ENCODE measurements at places on chromosomes 1 and 21.

DNA sequence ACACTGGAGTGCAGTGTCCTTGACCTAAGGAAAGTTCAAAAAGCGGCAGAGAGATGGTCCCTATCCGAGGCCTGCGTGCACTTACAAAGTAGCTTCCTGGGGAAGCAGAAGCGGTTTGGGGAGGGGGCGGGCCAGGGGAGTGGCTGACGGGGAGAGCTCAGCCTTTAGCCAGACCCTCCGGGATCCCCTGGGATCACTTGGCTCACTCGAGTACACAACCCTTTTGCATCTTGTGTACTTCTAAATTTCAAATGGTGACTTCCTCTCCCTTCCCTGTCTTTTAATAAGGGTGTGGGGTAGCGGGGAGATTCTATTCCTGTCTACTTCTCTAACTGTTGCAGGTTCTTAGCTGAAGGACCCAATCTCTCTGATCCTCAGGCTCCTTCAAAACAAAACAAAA lies 18.1 kb upstream of the SNX27 start:
- no peak for DNase-seq

GRCh38 chr1:3697810-3698209 lies 45.5 kb downstream of the TP73 start:
- DNase-seq = no peak

DNA sequence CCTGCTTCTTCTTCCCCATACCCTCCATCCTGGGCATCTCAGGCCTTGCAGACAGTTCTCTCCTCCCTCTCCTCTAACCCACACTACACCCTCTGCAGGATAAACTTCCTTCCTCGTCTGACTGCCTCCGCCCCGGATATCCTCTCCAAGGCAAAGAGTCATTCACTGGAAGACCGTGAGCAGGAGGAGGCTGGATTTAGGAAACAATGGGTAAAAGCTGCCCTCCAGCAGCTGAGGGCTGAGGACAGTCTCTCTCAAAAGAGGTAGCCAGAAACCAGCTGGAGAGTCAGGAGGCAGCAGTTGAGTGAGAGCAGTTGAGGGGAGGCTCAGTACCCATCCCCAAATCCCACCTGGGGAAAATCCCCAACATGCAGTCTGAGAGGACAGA lies 1.4 kb downstream of the CSRP1 start:
- peak; percentile 46 for DNase-seq

DNA sequence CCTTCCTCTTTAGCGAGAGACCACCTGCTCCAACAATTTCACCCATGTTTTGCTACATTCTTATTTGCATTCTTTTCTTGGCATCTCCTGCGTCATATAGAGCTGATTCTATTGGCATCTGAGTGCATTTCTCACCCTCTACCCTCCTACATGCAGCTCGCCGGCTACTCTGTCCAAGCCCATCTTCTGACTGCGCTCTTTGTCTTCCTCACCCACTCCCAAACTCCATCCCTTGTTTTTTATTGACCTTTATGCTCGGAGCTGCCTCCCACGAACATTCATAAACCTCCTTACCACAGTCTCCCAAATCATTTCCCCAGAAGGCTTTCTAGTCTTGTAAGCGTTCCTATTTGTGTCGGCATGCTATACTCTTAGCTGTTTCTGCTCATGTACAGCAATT lies 33.6 kb upstream of the FMN2 start:
- no peak for DNase-seq

- peak; percentile 86 for DNase-seq
These were observed 618 bp downstream of the SH3BGR start for GRCh38 chr21:39452207-39452969.

DNA sequence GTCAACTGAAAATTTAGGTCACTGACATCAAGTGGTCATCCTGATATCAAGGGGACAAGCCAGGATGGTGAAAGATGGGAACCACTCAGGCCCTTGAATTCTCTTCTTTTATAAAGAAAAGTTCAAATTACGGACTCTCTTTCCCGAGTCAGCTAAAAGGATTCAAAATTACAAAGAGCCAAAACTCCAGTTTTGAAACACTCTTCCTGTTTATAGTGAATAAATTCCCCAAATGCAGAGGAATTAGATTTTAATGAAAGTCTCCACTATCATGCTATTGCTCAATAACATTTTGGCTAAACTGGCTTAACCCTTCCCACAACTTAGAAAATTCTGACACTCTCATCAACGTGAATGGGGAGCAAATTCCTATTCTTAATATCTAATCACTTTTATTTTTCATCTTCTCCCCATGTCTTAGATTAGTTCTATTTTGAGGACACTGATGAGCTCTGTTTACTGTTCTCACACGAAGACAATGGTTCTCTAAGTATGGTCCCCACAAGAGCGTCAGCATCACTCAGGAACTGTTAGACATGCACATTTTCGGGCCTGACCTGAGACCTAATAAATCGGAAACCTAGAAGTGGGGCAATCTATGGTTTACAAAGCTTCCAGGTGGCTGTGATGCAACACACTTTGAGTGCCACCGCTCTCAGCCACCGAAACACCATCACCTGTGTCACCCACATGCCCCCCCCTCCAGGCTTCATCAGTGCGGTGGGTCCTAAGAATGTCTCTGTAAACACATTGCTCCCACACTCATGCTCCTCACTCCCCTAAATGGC lies 64.4 kb upstream of the TIAM1 start:
- DNase-seq = no peak

- no peak for DNase-seq
These were observed 35.5 kb downstream of the ADAMTS1 start for GRCh38 chr21:26809745-26810144.

DNA sequence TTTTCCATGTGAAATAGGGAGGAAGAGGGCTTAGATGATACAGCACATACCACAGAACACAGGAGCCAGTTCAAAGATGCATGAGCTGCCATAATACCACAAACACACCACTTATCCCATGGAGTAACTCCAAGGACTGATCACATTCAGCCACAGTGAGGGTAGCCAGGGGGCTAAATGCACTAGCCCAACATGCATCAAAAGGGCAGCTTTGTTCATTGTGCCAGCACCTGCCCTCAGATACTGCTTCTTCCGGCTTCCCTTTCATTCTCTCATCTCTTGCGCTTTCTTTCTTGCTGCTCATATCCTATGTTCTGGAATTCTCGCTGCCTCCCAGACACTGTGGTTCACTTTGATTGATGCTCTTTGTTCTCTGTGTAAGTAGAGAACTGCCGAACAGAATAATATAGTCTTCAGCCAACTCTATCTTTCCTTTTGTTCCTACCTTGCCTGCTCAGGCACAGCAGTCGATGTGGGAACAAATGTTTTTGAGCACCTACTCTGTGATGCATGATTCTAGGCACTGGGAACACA lies 50.0 kb upstream of the SYT6 start:
- DNase-seq = no peak

DNA sequence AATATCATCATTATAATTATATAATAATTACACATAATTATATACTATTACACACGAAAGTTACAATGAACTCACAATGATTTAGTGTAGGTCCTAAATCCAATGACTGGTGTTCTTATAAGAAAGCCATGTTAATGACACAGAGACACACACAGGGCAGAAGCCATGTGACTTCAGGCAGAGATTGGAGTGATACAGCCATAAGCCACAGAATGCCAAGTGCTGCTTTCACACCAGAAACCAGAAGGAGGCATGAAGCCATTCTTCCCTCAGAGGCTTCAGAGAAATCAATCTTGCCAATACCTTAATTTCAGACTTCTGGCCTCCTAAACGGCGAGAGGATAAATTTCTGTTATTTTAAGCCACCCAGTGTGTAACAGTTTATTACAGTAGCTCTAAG lies 147.4 kb upstream of the KRTAP19-8 start:
- no peak for DNase-seq
